ENCODE measurements at places on chromosomes 5 and 9.

- peak; percentile 60 for DNase-seq
These were observed 143.9 kb upstream of the STC2 start for GRCh38 chr5:173472164-173472563.

GRCh38 chr5:79612667-79613198 is 492 bp downstream of the TENT2 start:
- DNase-seq: no peak

GRCh38 chr5:10513501-10514442 is 50.1 kb upstream of the ANKRD33B start:
- peak; percentile 97 for DNase-seq

DNA sequence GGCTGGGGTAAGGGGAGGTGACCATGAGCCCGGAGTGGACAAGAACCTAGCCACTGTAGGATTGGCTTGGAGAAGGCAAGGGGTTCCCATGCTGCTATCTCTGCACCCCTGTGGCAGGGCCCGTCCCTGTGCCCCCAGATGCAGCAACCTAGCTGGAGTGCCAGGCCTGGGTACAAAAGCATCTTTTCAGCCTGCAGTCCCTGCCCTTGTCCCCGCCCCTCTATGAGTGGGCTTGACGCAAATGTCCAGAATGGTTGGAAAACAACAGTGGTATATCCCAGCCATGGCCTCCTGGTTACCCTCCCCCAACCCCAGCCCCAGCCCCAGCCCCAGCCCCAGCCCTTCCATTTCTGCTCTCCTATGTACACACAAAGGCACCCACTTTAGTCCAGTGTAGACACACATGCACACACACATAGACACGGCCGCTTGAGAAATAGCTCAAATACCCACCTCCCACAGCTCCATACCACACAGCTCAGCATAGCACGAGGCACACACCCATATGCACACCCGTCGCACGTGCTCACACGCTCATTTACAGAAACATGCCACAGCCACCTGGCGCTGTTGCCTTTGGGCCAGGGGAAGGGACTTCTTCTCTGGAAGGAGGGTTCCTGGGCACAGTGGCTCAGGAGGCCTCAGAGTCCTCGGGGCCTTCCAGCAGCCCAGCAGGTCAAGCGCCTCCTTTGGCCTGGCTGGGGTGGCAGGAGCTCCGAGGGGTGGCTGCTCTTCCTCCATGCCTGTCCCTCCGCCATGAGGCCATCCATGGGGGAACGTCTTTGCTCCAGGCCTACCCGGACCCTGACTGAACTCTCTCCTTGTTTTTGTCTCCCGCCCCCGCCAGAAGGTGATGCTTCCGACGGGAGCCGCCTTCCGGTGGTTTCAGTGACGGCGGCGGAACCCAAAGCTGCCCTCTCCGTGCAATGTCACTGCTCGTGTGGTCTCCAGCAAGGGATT is 34.1 kb downstream of the CXXC5 start:
- no peak for DNase-seq

- no peak for DNase-seq
These were observed 62.4 kb upstream of the RETREG1 start for GRCh38 chr5:16679190-16679589.

- no peak for DNase-seq
These were observed 58.4 kb downstream of the SLC1A3 start for GRCh38 chr5:36664766-36665165.

DNA sequence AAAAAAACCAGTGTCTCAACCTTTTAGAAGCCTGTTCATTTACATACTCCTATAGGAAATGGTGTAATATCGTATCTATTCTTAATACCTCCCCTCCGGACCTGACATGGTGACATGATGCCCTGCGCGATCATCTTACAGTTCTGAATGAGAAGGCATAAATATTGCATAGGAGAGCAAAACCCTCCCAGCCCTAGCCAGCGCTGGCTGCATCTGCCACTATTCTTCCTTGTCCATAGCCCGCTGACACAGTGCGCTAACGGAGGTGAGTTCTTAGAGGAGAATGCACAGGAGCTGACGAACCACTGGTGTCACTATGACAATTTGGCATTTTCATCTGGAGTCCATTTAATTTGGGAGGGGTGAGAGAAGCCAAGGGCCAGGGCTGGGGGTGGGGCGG is 290.1 kb downstream of the EFNA5 start:
- no peak for DNase-seq

DNA sequence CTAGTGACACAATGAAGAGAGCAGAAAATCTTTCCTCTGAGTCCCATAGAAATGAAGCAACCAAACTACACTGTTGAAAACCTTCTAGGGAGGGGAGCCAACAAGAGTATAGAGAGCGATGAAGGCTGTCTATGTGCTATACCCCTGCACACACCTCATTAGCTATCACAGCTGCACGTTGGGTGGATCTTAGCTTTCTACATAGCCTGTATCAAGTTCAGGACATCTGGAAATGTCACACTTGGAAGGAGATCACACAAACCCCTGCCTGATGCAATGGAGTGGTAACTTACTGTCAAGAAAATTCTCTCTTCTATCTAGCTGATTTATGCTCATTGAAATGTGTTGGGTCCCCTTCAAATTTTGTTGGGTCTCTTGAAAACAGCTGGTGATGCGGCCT is 127.0 kb upstream of the NTRK2 start:
- DNase-seq: no peak

GRCh38 chr5:122864400-122864799 is 19.0 kb downstream of the SNX24 start:
- DNase-seq: no peak

DNA sequence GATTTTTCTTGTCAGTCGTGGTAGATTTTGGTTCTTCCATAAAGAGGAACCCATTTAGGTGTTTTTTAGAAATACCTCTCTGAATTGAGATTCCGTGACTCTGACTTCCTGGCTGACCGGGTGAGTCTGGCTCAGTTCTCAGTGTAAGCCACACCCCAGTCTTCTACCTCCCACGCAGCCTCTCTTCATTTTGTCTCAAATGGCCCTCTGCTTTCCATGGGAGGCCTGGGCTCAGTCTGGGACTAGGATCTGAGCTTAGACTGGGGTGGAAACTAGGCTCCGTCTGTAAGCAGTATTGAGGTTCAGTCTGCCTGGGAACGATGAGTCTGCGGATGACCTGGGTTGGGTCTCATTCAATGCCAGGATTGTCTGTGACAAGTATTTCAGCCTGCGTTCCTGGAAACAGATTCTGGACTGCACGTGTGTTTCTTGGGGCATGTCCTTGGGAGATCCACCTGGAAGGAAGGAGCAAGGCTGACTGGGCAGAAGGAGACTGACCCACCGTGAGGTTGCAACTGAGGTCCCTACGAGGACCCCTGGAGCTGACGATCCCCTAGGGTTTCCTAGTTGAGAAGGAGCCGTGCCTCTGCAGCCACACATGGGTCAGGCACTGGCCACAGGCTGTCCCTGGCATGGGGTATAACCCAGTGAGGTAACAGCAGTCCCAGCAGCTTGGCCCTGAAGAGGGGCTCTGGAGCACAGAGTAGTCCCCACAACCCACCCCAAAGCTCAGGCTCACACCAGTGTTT is 12.4 kb upstream of the CRB2 start:
- no peak for DNase-seq

DNA sequence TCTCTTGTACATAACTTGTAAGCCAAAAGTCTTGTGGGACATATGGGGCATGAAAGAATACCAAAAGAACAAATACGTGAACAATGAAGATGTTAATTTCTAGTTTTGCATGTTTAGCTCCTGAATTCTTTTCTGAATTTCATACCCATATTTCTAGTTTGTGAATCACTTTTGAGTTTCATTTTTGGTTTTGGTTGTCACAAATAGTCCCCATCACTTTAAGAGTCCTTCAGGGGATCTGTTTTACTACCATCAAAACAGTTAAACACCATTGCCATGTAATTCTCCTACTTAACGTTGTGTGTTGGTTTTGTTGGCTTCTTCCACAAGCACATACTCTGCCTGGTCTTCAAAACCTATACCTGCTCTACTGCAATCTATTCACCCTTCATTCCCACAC is 27.0 kb downstream of the VCAN start:
- no peak for DNase-seq

GRCh38 chr5:172052450-172053236 is 46.2 kb upstream of the FBXW11 start:
- DNase-seq: peak; percentile 49

DNA sequence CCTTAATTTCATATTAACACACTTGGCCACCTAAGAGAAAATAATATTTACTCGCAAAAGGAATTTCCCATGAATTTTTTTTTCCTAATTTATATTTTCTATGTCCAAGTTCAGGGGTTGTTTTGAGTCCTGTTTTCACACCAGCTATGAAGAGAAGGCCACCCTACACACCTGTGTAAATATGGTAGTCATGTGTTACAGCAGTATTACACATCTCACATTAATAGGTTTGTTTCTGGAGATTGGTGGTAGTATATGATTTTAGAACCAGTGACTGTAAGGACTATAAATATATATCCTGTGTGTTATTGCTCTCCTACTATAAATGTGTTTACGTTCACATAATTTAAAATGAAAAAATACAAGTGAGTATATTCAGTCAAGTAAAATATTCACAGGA is 147.5 kb downstream of the PAM start:
- no peak for DNase-seq

DNA sequence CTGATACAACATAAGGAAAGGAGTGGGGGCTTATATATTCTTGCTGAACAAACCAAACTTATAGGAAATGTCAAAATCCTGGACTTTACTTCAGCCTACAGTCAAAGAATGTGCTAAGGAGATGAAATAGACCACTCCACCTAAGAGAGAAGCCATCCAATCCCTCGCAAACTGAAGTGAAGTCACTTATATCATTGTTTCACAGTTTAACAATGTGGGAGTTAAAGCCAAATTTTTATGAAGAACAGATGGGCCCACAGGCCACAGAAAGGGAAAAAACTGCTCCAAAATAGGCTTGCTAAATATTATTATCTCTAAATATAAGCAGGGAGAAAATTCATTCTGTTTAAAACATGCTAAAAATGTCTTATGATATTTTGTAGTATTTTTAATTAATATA is 233.3 kb downstream of the GAS1 start:
- DNase-seq: no peak

GRCh38 chr9:133788819-133789717 is 50.9 kb upstream of the SARDH start:
- DNase-seq: no peak

- DNase-seq: peak; percentile 4
These were observed 261.8 kb downstream of the ASTN2 start for GRCh38 chr9:117153021-117153420.

DNA sequence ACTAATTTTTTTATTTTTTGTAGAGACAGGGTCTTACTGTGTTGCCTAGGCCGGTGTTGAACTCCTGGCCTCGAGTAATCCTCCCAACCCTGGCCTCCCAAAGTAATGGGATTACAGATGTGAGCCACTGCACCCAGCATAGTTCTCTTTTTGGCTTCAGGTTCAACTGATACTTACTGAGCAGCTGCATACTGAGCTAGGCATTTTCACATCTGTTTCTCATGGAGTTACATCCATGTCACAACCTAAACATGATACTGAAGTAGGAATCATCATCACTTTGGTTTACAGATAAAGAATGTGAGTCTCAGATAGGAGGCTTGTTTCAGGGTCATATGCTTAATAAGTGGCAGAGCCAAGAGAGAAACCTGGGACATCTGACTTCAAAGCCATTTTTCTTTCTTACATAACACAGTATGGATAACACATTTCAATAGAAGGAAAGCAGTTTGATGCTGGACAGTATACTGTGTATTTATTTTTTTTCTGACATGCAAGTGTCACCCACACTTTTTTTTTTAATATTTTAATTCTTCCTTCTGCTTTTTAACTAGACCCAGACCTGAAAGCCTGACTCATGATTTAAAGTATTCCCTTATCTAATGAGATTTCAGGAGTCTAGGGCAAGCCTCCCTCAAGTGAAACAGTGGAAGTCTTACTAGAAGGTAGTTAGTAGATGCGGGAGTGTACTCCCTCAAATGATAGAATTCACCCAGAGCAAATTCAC is 90.8 kb downstream of the HACD4 start:
- DNase-seq: no peak

DNA sequence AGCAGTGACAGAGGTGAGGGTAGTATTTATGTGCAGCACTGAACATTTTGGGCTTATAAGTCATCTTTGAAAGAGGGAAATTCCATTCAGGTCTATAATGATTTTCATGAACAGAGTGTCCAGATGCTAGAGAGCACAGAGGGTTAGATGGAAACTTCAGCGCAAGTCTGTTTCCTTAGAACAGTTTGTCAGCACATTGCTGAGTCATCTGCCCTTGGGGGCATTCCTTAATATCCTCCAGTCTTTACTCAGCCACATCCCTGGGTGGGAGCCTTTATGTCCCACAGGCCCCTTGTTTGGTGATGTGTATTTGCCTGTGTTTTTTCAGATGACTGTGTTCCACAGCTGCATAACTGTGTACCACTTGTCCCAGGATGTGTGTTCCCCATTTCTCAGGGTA is 138.5 kb upstream of the S1PR3 start:
- peak; percentile 55 for DNase-seq

DNA sequence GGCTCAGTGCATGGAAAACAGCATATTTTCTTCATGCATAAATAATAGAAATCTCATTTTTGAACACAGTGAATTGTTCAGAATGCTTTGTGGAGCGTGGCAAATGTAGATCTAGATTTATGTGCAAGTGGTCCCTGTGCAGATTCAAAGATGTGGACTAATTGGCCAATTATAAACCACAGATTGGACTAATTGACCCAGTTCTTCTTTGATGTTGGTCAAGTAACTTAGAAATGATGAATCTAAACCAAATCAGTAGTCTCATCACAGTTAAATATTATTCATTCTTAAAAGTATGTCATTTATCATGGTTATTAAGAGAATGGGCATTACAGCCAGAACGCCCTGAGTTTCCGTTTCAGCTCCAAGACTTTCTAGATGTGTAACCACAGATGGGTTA is 11.7 kb upstream of the PDE4D start:
- DNase-seq: no peak

DNA sequence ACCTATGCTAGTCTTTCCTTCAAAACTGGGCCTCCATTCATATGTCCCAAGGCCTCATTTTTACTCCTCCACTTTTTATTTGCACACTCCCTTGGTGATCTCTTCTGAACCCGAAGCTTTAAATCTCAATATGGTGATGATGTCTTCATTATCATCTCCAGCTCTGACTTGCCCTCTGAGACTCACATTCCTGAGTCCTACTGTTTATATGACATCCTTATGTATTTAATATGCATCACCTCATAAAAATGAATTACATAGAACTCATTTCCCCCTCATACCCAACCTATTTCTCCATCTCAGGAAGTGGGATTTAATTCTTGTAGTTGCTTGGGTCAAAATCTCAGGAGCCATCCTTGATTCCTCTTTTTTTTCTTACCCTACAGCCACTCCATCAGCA is 473.0 kb downstream of the EBF1 start:
- no peak for DNase-seq

- DNase-seq: no peak
These were observed 18.0 kb downstream of the SH3PXD2B start for GRCh38 chr5:172436078-172436878.

DNA sequence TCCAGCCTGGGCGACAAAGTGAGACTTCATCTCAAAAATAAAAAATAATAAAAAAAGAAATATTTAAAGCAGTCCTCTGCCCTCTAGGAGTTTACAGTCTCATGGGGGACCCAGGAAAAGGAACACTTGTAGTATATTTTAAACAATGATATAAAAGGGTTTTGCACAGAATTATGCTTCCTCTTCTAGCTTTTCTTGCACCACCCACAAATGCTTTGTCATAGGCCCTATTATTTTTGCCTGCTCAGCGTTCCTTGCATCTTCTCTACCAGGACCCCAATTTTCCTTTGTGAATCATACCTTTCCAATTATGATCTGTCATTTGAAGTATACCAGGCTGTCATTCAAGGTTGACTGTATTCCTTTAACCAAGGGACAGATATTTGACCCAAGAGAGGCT is 164.8 kb upstream of the CDKN2B start:
- DNase-seq: no peak
